Right kidney (tissue), 9 donors: ENCODE measurements at places on chromosomes 6 and 20.

- DNase-seq, result no peak
Measured at GRCh38 chr6:37840940-37841300, 21.4 kb downstream of the ZFAND3 start.

- no peak for DNase-seq
Measured at GRCh38 chr20:11569163-11569562, 348.5 kb upstream of the BTBD3 start.

DNA sequence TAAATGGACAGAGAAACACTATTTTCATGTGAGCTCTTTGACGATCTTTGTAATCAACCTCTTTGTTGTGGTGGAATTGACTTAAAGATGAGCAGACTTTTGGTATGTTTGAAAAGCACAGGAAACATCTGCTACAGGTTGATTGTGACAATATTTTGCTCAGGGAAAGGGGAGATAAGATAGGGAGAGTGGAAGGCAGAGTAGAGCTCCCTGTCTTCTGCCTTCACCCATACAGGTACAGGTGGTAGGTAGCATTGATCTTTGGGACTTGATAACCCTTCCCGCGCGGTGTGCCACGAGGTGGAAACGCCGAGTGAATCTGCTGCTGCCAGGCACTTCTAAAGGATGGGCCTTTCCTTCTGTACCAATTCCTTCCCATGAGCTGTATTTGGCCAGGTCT lies 183.6 kb downstream of the UTRN start:
- no peak for DNase-seq

DNA sequence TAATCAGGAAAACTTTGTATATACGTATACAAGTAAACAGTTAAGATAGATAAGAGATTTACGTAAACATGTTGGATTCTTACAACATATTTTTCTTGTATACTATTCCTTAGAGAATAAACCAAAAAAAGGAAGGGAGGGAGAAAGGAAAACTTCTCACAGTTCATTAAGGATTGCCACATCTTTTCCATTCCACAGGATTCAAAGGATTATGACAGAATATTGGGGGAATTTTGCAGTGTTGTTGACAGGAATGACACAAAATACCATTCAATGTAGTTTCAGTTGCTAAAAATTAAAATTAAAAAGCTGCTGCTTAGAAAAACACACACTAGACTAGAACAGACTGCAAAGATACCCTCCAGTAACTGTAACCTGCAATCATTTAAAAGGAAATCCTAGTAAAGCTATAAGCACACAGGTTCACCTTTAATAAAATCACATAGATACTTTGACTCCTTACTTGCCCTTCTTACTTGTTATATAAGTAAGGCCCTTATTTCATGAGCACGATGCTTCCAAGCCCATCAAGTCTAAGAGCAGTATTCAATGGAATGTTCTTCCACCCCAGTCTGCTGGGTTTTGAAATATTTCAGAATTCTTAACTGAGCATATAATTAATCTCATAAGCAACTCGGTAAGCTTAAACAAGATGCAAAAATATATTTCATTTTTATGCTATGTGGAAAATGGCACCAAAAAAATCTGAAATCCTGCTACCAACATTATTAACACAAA lies 107.8 kb downstream of the SMLR1 start:
- DNase-seq, result no peak

DNA sequence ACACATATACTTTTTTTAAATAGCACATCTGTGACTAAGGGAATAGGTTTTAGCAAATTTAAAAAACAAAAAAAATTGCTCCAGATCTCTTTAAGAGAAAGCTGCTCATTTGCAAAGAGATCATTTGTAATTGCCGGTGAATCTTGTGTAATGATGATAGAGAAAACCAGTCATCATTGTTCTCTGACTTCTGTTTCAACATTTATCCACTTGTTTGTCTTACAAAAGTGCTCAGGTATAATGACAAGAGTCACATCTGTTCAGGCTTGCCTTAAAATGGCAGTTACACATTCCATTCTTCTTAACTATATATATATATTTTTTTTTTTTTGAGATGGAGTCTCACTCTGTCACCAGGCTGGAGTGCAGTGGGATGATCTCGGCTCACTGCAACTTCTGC lies 165.2 kb downstream of the AIG1 start:
- no peak for DNase-seq

DNA sequence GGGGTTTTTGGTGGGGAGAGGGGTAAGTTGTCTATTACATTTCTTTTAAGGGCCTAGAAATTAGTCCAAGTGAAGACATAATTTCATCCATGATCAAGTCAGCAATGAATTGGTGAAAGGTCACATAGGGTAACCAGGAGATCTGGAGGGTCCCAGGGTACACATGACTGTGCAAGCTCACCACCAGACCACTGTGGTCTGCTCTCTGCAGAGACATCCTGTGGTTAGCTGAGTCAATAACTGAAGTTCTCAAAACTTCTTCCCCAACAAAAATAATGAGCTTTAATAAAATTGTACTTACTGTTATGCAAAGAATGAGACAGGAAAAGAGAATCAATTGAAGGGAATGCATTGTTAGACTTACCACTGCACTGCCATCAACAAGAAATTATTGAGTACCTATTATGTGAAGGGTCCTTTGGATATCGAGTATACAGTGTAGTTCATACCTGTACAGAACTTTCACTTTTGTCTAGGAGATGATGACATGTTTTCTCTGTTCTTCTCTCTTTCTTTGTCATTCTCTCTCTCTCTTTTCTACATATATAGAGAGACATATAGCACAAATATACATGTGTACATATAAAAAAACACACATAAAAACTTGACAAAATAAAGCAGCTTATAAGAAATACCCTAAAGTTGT lies 209.8 kb downstream of the GJA1 start:
- no peak for DNase-seq

- DNase-seq, result no peak
Measured at GRCh38 chr20:1281279-1282057, 15.4 kb downstream of the SNPH start.

DNA sequence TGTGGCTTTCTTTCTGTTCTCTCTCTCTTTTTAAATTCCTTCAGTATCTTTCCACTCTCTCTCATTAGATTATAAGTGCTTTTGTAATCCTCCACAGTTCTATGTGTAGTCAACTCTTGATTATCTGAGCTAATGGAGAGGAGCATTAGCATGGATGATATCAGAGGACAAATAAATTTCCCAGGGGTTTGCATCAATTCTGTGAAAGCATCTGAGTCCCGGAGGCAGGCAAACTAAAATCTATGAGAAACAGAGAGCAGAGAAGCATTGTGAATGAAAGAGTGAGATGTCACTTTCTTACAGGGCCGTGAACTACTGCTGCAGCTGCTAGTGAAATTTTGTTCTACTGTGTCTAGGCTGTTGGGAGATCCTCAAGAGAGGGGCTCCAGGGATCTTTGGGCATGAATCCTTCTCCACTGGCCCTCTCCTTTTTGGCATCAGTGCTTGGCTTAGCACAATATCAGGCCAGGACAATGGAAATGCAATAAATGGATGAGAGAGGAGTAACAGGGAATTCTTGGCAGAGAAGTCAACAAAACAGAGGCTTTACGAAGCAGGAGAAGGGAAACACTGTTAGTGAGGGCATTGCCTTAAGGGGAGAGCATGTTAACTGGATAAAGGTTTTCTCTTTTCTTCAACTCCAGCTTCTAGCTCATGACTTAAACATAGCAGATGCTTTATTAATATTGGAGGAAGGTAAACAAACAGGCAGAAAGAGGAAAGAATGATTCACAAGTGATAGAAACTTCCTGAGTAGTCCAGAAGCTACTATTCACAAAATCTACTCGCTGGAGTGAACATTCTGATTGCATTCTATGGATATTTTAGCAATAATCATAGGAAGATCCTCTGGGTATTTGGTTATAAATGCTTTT lies 847.0 kb upstream of the MAP3K7 start:
- DNase-seq, result no peak

DNA sequence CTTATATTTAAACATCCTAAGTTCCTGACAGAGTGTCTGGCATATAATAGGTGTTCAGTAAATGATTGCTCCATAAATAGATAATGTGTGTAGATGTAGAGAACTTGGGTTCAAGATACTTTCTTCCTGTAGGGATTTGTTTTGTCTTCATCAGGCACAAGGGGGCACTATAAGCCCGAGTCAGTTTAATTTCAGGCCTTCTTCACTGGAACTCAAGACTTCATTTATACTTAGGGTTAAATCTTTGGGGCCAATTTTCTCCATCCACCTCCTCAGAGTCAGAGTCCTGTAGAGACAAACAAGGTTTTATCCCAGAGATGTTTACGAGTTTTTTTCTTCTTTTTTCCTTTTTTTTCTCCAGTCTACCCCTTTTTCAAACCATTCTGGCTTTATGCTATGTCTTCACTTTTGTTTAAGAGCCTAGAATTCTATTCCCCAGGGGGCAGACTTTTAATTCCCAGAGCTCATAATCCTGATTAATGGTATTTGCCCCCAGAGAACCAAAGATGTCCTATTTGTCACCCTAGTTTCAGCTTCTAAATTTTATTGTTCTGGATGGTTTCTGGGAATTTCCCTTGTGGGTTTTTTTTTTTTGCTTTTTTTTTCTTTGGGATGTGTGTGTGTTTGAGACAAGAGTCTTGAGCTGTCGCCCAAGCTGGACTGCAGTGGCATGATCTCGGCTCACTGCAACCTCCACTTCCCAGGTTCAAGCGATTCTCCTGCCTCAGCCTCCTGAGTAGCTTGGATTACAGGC lies 88.4 kb downstream of the HFE start:
- DNase-seq, result no peak

DNA sequence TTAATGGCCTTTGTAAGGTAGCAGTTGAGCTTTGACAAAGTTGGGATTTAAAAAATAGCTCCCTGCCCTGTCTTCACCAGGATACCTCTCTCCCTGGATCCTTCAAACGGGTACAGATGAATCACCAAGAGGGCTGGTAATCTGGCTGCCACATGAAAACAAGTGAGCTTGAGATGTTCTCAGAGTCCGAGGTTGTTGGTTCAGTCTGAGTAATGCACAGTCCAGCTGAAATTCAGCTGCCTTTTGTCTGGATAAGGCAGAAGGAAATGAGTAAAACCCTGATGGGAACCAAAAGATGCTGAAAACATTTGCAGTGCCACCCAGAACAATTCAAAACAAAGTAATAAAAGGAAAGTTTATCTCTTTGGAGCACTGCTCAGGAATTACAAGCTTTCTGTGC lies 86.8 kb downstream of the GJA1 start:
- no peak for DNase-seq

- DNase-seq, result peak; percentile 41
Measured at GRCh38 chr6:43723737-43724295, 36.2 kb upstream of the MRPS18A start.
